Pons (tissue), 1 donor: ENCODE measurements at places on chromosomes 2 and 18.

DNA sequence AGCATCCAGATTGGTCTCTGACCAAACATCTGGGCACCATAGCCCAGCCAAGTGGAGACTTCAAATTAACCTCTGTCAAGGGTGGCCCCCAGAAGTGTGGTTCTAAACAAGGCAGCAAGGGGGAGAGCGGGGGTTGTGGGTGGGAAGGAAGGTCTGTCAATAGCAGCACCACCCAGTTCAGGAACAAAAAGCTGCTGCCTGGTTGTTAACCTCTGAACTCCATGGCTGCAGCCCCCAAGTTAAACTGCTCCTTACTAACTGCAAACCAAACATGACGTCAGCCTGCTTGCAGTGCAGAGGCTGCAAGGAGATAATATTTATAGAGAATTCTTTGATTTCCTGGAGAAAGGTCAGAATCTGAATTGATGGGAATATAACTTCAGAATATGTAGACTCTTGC is 76.5 kb downstream of the ARL4C start:
- DNase-seq, result no peak

DNA sequence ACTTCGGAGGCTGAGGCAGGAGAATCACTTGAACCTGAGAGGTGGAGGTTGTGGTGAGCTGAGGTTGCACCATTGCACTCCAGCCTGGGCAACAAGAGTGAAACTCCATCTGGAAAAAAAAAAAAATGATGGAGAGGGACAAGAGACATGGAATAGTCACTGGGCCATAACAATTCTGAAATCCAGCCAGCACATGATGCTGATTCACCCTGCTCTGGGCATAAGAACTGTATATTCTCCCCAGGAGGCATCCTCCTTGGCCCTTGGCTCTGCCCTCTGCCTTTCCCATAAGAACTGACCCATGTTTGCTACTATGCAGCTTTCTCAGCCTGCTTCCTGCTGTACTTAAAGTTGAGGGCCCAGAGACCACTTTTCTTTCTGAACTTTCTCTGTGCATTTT is 297.7 kb downstream of the GBX2 start:
- no peak for DNase-seq

- DNase-seq, result no peak
Measured at GRCh38 chr2:71388214-71388613, 56.6 kb downstream of the ZNF638 start.

DNA sequence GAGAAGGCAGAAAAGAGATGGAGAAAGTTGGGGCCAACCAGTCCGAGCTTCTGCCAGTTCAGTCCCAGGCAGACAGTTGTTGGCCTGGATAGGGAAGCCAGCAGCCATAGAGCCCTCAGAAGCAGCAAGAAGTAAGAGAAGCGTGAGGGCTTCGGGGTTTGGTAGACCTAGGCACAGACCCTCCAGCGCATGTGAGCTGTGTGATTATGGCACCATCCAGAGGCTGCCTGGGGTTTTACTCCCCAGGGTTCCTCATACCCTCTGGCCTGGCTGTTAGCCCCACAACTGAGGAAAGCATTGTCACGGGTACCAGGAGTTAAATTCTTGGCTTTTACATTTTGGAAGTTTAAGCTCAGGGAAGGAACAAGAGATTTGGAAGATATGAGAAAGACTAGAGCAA is 93.7 kb upstream of the RAB6C start:
- DNase-seq, result peak; percentile 5

DNA sequence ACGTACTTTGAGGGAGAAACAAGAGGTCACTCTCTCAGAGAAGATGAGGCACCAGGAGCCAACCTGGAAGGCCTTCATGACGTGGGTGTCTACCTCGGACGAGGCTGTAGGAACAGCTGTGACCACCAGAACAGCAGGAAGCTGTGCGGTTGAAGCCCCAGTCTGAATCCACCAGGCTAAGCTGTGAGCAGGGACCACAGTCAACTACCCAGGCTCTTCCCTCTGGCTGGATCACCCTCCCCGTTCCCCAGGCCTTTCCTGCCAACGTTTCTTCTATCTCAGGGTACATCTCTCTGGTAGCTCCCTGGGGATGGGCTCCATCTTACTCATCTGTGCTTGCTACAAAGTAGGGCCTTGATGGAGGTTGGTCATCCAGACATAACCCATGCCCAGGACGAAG is 36.8 kb upstream of the CYP27C1 start:
- no peak for DNase-seq

DNA sequence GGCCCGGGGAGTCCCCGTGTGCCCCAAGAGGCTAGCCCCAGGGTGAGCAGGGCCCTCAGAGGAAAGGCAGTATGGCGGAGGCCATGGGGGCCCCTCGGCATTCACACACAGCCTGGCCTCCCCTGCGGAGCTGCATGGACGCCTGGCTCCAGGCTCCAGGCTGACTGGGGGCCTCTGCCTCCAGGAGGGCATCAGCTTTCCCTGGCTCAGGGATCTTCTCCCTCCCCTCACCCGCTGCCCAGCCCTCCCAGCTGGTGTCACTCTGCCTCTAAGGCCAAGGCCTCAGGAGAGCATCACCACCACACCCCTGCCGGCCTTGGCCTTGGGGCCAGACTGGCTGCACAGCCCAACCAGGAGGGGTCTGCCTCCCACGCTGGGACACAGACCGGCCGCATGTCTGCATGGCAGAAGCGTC is 16.9 kb upstream of the FAHD2A start:
- DNase-seq, result no peak

DNA sequence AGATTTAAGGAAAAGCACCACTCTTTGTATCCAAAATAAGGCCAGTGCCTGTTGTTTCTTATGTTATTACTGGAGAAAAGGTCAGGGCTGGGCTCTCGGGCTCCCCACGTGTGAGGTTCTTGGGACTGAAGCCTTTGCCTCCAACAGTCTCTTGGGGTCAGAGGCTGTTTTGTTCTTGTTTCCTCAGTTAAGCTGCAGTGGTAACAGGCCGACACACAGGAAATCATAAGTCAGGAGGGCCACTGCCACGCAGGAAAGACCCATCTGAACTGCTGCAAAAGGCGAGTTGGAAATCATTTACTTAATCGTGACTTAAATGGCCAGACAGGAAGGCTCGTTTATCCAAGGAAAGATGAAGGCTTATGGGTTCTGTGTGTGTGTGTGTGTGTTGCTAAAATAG is 30.3 kb upstream of the IL37 start:
- DNase-seq, result peak; percentile 17

GRCh38 chr2:237896956-237897355 is 37.5 kb downstream of the RAMP1 start:
- no peak for DNase-seq

DNA sequence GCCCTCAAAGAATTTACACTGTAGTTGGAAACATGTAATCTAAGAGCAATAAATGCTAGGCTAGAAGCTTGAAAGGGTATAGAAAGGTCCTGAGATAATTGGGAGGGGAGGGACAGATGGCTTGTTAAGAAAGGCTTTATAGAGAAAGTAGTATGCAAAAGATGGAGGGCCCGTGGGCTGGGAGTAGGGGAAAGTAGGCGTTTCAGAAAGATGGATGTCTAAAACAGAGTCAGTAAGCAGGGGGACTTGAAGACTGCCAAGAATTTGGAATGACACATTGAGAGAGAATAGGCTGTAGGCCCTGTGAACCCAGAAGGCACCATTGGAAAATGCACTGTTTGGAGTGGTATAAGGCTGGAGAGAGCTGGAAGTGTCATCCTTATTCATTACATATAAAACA is 822 bp downstream of the PSMG2 start:
- DNase-seq, result no peak

DNA sequence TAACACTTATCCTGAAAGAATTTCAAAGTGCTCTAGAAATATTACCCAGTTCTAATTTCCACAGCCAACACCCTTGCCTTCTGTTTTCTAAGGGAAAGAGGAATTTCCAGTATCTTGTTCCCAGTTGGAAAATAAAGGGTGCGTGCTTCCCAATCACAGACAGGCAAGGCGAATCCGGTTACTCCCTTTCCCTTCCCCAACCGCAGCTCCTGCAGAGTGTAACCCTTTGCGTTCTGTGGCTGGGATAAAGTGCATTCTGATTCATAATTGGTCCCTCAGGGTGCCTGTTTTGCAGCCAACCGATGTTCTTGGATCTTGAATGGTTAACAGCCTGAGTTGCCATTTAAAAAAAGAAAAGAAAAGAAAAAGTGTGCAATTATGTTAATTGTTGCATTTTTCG is 40.6 kb upstream of the PGAP1 start:
- no peak for DNase-seq

DNA sequence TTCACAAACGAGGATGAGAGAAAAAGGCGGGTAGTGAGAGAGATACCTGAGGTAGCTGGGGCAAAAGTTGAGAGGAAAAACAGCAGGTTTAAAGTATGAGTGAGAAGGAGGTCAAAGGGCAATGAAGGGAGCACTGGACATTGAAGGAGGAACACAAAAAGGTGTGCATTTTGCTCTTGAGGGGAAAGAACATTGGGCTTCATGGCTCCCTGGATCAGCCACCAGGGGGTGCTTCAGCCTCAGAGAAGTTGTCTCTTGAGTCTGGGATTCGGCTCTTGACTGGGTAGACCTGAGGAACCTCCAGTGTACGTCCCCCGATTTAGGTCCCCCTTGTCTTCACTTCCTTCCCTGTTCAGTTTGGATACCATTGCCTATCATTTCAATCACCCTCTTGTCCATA is 128.5 kb downstream of the RAPGEF4 start:
- DNase-seq, result peak; percentile 58

GRCh38 chr2:88061295-88061694 is 5.7 kb upstream of the KRCC1 start:
- DNase-seq, result no peak

GRCh38 chr2:180604077-180604476 is 376.3 kb upstream of the UBE2E3 start:
- DNase-seq, result no peak

GRCh38 chr2:118992740-118993391 is 50.9 kb downstream of the MARCO start:
- no peak for DNase-seq

DNA sequence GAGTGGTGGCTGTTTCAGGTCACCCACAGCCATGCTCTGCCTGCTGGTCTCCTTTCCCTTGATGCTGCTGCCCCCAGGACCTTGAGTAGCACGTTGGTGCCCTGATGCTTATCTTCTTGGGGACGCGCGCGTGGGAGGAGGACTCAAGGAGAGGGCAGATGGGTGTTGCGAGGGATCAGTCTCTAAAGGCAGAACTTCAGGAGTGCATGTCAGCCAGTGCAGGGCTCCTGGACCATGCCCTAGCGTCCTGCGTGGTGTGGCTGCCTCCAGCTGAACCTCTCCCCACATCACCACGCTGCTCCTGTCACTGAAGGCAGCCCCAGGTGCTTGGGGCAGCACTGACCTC is 62.5 kb upstream of the GLI2 start:
- DNase-seq, result no peak

DNA sequence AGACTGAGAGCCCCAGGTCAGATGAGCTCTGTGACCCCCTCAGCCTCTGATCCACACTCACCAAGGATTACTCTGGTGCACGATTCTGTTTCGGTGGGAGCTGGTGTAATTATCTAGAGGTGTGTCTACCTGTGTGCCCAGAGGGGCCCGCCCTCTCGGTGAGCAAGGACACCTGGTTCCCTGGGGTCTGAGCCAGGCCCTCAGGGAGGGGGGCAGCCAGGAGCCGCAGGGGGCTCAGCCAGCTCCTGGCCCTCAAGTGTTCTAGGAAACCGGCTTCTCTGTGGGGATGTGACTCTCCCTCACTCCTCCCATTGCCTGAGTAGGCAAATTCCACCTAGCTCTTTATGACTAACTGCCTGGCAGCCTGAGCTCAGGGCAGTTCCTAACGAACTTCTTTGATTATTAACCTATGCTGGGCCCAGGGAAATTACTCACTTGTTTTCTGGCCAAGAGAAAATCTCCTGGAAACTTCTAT is 17.4 kb downstream of the AGAP1 start:
- DNase-seq, result no peak

DNA sequence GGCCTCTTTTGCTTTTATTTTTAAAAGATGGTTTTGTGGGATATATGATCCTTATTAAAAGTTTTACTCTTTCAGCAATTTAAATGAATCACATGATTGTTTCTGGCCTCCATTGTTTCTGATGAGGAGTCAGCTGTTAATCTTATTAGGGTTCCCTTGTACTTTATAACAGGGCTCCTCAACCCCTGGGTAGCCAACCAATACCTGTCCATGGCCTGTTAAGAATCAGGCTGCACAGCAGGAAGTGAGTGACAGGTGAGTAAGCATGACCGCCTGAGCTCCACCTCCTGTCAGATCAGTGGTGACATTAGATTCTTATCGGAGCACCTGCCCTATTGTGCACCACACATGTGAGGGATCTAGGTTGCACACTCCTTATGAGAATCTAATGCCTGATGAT is 45.1 kb upstream of the FAM98A start:
- DNase-seq, result no peak

- no peak for DNase-seq
Measured at GRCh38 chr18:49730951-49731391, 82.4 kb downstream of the ACAA2 start.

- no peak for DNase-seq
Measured at GRCh38 chr18:37529863-37530262, 35.7 kb downstream of the CELF4 start.

DNA sequence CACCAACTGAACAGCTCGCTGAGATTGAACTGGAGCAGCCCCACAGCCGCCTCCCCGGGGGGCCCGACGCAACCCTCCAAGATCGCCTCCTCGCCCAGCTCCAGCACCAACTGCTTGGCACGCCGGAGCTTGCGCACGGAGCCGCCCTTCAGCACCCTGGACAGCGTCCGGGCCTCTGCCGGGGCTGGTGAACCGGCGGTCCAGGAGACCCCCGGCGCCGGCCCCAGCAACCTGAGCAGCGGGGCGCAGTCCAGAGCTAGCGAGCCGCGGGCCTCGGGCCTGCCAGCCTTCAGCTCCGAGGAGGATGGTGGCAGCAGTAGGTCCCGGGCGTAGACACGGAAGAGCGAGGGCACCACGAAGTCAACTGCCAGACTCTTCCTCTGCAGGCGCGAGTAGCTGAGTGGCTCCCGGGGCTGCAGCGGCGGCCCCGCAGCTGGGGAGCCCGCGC is 1.2 kb downstream of the ALK start:
- no peak for DNase-seq

- DNase-seq, result peak; percentile 32
Measured at GRCh38 chr2:215728504-215729065, 284.8 kb downstream of the MREG start.

DNA sequence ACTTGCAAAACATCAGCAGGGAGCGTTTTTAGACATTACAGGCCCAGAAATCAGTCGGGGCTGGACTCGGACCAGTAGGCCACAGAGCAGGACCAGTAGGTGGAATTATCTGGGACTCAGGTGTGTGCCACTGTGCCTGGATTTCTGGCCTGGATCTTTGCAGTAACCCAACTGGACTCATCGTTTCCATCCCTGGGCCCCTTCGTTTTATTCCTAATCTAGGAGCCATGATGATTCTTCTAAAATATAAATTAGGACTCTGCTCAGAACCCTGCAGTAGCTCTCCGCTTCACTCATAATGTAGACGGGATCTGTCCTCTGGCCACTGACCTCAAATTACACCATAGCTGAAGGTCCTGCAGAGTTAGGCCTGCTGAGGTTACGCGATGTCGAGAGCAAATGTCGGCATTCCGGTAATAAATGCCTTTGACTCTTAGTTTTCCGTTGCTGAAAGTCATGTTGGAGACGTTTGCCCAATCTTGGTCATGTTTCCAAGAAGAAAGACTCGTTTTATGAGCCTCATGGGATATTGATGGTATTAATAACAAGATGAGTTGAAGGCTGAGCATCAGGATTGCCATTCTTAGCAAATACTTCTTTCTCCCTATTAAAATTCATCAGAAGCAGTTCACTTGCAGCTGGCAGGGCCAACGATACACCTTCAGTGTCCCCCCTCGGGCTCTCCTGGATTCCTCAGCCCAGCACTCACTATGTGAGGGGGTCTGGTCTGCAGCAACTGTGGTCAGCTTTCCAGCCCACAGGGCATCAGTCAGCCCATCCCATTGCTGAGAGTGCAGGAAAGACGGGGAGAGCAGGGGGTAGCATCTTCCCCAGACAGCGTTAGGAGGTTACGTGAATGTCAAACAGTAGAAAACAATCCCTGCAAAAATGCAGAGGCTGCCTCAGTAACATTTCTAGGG is 39.9 kb upstream of the KLF11 start:
- DNase-seq, result no peak
